Foreskin fibroblast (primary cell): ENCODE measurements at places on chromosomes 1 and 21.
A peak's percentile ranks its signal among the peaks of the same experiment; 100 is the strongest.

DNA sequence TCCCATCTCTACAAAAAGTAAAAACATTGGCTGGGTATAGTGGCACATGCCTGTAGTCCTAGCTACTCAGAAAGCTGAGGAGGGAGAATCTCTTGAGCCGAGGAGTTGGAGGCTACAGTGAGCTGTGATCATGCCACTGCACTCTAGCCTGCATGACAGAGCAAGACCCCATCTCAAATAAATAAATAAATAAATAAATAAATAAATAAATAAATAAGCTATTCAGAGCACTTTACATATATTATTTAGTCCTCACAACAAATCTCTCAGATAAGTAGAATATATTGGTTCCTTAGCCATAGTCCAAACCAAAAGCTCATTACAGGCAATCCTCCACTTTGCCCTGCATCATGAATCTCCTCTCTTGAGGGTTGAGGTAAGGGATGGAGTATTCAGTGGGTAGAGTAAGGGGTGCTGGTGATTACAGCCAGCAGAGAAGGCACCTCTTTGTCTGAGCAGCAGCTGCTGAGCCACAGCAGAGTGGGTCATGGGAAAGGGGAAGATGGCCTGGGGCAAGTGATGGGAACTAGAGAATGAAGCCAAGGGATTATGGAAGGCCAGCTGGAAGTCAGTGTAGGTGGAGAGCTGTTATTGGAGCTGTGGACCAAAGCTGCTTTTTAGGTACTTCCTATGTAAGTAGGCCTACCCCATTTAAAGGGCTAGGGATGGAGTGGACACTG, 115.5 kb upstream of the ZNF644 start:
- DNase-seq, result no peak

GRCh38 chr1:17045150-17045549, 8.7 kb downstream of the SDHB start:
- DNase-seq, result no peak

DNA sequence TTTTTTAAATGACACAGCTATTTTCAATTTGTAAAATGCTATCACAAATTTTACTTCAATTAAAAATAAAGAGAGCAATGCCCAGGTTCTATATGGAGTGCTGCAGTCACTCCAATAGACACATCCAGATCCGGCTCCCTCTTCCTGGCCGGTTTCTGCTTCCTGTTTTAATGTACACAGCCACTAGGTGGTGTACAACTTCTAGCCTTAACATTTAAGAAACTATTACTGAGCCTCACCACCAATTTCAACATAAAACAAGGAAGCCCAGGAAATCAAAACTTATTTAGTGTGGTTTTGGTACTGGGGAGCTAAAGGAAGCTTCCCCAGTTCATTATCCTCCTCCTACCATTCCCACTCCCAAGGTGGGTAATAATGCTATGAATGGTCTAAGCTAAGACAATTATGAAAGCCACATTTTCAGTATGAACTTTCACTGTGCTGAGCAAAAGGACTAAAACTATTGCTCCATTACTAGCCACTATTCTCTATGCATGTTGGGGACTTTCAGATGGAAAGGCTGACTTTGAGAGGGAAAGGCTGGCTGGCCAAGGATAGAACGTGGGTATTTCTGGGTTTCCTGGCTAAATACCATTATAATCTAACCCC, 25.5 kb upstream of the MTMR11 start:
- peak; percentile 48 for DNase-seq

DNA sequence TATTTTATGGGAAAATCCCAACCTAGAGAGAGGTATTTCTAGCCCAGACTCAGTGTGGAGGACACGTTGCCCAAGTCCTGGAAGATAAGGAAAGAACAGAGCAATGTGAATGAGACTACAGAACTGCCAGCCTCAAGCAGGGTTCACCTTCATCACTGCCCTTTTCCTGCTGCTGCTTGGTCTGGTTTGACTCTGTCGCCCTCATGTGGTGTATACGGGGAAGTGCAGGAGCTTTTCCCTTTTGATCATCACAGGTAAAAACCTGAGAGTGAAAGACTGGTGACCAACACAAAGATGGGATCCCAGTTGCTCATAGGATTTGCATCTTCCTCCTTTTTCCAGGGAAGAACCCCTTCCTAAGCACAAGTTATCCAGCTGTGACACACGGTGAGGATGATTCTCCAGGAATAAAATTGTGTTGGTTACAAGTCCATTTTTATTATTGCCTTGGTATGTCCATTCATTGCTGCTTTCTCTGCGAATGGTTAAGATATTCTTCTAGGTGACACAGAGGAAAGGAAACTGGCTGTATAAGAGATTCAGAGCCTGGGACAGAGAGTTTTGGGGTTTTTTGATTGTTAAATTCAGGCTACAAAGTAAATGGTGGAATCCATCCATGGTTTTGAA, 89.5 kb upstream of the CD53 start:
- DNase-seq, result peak; percentile 68

DNA sequence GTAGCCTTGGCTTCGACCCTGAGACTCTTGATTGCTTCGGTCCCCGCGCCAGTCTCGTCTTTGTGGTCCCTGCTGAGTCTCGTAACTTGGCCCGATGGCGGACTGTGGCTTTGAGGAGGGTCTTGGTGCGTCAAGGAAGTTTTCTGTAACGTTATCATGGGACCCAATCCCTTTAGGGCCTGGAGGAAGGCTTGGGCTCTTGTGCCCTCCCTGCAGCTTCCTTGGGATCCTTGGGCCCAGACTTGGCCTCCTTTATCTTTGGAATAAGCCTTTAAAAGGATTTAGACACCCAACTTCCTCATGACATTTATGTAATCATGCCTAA, 371 bp downstream of the ZMPSTE24 start:
- DNase-seq, result no peak

GRCh38 chr1:102942324-102942723, 166.0 kb downstream of the COL11A1 start:
- no peak for DNase-seq

- DNase-seq, result peak; percentile 71
These were observed 124.9 kb upstream of the TNFSF4 start for GRCh38 chr1:173332026-173332425.

GRCh38 chr1:33517596-33518250, 45.3 kb downstream of the ZSCAN20 start:
- peak; percentile 76 for DNase-seq
